Suppressor macrophage treated with lipopolysaccharide for 1 hour (primary cell): ENCODE measurements at places on chromosomes 12 and 14.

- peak; percentile 53 for DNase-seq
Observed at GRCh38 chr12:14950421-14950820, 11.0 kb downstream of the ARHGDIB start.

GRCh38 chr14:37270629-37271028 is 72.9 kb downstream of the MIPOL1 start:
- no peak for DNase-seq

- DNase-seq = no peak
Observed at GRCh38 chr12:25792031-25792430, 166.5 kb upstream of the RASSF8 start.

- DNase-seq = no peak
Observed at GRCh38 chr12:78096909-78097597, 266.4 kb downstream of the NAV3 start.

DNA sequence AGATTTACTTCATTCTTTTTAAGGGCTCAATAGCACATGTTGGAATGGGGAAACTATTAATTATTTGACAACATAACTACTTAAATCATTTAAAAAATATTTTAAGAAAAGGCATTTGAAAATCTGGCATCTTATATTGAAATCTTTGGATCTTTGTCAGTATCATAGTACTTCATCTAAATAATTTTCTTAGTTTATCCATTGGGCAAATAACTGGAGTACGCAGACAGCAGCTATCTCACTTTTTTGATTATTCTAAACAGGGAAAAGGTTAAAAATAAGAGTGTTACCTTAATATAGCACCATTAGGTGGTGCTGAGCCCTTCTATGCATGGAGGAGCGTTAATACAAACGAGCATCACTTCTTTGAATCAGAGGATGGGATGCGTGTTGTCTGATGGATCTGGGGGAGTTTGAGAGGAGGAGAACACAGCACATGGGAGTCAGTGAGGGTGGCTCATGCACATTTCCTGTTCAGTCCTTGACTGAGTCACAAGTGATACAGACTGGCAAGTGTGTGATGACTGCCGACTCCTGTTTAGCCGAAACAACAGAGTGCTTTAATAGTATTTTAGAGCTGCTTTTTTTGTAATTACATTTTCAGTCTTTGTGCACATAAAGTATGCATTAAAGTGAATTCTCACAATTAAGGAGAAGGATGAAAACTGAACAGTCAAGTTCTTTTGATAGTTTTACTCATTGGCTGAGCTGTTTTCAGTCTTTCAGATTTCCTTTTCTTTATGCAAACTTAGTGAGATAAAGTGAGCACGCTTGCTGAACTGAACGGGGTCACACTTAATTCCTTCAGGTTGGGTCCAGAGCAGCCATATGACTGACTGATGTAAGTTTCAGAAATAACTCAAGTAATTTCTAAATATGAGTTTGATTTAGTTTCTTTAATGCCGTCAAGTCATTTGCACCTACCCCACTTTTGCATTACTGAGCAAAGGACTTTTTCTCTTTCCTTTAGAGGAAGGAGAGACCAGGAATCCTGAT is 92.7 kb downstream of the DIP2B start:
- peak; percentile 69 for DNase-seq

- DNase-seq = peak; percentile 68
Observed at GRCh38 chr12:54306925-54307741, 6.3 kb upstream of the NFE2 start.

GRCh38 chr12:109542876-109543275 is 30.4 kb downstream of the MMAB start:
- DNase-seq = no peak

GRCh38 chr12:65232476-65233077 is 45.9 kb upstream of the MSRB3 start:
- DNase-seq = peak; percentile 18

GRCh38 chr12:50240096-50240791 is 43.1 kb downstream of the LIMA1 start:
- no peak for DNase-seq
